ENCODE measurements at places on chromosomes 16 and 17.

DNA sequence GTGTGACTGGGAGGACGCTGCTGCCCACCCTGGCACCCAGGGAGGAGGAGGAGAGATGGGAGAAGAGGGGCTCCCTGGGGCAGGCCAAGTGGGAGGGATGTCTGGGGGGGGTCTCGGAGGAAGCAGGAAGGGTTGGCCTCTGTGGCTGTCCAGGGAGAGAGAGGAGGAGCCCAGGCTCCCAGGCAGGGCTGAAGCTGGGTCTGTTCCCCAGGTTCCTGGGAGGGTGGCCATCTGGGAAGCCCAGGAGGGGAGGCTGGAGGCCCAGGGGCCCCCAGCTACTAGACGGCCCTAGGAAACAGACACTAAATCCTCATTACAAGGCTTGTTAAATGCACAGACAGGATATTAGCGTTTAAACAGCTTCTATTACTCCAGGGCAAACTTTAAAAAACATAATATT, 139.8 kb downstream of the ENGASE start:
- no peak for DNase-seq

- DNase-seq, result no peak
These were observed 11.2 kb downstream of the KLHL10 start for GRCh38 chr17:41848788-41849187.

GRCh38 chr17:65785109-65785508, 223.7 kb upstream of the AXIN2 start:
- DNase-seq, result no peak

DNA sequence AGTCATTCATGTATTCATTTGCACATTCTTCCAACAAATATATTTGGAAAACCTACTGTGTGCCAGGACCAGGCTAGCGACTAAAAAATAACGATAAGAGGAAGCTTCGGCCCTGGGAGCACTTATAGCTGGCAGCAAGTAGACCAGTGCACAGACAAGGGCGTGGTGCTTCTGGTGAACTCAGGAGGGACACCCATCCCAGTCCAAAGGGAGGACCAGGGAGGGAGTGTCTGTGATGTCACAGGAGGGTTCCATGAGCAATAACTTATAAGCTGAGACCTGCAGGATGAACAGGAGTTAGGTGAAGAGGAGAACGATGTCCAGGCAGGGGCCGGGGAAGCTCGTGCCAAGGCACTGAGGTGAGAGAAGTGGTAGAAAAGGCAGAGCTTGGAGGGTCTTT, 17.4 kb upstream of the PHOSPHO1 start:
- DNase-seq, result no peak

DNA sequence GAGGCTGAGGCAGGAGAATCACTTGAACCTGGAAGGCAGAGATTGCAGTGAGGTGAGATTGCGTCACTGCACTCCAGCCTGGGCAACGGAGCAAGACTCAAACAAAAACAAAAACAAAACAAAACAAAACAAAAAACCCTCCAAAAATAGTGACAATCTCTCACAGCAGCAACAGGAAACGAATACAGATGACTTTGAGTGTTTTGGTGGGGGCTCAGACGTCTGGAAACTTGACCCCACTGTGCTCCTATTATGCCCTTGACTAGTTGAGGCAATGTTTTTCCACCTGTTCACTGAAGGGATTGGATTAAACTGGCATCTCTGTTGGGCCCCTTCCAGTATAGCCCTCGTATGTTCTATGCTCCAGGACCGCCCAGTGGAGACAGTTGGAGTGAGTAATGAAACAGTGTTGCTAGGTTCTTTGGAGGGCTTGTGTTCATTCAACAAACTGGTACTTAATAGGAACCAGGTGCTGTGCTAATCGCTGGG, 167.0 kb downstream of the UTP18 start:
- no peak for DNase-seq

DNA sequence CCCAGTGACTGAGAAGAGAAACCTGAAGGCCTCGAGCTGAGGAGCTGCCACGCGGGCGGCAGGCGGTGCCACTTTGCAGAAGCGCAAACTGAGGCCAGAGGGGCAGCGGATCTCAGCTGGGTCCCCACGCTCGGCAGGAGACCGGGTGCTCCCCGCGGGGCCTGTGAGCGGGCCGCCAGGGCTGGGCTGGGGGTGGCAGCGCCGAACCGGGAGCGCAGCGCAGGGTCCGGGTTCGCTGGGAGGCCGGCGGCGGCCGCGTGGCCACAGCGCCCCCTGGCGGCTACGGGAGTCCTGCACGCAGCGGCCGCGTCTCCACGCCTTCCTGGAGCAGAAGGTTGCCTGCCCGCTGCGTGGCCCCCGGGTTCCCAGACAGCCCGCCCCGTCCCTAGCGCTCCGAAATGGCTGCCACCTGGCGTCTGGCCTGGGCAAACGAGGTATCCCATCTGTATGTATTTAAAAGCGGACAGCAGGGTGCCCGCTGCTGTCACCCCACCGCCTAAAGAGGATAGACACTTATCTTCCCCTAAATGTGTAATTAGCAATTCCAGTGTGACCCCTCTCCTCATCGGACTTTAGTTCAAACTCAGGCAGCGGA, 96.1 kb upstream of the CDH5 start:
- peak; percentile 72 for DNase-seq

DNA sequence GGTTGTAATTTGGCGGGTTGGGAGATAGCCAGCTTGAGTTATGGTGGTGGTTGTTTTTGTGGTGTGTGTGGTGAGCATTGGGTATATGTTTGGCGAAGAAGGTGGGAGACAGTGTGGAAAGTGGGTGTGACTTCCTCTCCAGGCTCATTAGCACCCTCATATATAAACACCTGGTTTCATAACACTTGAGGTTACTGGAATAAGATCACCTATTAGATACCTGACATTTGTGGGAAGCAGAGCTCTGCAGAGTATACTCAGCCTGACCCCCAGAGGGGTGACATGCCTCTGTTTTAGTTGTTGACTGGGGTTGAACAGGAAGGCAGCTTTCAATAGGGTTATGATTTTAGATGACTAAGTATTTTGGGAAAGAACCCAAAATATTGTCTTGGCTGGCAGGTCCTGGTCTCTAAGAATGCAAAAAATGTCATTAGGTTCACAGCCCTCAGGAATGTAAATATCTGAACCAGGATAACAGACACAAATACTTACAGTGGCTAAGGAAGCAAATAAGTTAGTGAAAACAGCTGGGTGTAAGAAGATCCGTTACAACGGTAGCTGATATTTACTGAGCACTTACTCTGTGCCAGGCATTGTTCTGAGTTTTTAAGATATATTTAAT, 18.3 kb upstream of the EFCAB13 start:
- no peak for DNase-seq

DNA sequence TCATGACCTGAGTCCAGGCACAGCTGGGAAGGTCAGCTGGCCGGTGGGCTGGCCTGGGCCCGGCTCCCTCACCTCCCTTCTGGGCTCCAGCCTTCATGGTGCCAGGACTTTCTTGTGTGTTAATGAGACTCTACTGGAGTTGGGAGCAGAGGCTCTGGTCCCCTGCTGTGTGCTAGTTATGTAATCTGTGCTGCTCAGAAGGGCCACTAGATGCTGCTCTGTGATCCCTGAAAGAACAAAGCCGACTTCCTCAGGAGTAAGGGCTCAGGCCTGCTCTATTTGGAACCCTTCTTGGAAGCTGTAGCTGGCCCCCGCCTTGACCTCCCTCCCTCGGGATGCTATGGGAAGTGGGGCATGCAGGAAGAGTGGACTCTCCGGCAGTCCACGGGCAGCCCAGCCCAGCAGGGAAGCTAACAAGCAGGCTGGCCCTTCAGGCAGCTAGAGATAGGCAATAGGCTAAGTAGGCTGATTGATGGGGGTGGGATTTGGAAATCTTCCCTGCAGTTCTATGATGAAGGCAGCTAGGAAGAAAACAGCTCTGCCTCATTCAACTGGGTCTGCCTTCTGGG, 3.3 kb upstream of the CDK5R1 start:
- DNase-seq, result peak; percentile 62

GRCh38 chr17:45963889-45964288, 35.2 kb upstream of the STH start:
- DNase-seq, result no peak

DNA sequence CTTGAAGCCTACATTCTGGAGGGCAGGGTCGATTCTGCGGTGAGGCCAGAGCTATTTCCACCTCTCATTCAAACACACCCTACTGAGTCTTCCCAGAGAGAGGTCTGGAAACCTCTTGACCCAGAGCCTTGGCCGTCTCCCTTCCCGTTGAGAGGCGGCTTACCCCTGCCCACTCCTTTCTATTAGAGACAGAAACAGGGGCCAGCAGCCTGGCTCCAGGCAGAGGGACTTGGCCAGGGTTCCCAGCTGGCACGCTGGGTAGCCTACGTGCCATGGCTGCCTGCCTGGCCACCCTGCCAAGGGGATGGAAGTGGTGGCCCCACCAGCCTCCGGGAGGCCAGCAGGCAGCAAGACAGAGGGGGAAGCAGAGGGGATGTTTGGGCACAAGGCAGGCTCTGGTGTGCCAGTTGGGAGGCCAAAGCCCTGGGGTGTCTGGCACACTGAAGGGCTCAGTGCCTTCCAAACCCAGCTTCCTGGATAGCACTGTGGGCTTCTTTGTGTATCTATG, 6.0 kb downstream of the STAC2 start:
- DNase-seq, result no peak

DNA sequence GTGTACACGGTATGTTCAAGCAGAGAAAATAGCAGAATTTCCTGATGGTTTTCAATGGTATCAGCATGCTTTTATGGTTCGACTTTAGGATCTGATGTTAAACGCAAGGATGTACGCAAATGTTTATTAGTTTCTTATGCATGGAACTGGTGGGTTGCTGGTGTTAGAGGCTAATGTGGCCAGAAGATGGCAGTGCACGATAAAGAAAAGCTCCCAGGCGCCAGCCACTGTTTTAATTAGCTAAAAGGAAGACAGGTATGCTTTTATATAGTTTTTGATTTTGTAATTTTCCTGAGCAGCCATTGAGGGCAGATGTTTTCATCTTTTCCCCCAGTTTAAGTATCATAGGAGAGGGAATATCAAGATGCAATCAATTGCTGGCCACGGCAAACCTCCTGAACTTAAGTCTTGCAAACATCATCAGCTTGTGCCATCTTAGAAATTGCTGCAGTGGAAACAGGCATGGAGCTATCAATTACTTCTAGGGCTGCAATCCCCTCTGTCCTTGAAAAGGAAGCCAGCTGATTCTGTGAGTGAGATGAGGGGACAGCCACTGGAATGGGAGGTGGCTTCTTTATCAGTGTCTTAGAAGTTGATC, 648.5 kb upstream of the RBFOX1 start:
- peak; percentile 35 for DNase-seq

DNA sequence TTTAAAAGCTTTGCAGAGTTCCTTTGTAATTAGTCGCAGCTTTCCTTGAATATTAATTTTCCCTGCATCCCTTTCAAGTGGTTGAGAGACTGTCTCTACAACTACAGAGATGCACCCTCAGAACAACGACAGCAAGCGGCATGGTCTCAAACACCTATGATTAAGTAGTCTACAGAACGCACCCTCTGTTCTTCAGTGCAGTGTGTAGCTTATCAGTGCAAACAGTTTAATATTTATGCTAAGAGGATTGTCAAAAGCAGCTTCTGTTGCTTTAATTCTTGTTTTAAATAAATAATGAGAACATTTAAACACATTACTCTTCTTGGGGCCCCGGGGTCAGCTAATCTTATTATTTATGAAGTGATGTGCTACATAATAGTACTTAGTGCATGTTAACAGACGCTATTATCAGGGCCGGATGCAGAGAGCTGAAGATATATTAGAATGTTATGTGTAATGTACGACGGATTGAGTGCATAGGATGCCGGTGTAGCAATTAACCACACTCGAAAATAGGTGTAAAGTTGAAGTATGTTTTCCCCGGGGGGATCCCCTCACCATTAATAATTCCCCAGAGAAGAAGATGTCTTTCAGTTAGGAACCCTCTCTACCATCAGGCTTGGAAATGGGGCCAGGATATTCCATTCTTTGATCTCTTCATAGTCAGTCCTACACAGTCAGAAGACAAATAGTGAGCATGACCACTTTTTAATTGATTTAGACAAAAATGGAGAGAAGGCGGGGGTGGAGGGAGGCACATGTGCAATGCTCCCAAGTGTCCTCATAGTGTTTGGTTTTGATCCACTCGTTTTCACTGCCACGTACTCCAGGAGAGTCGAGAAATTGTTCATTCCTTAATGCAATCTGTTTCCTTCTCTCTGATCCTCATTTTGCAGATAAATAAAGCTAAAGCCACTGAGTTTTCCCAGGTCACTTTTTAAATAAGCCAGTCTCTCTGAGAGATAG, 176.3 kb downstream of the IRX3 start:
- no peak for DNase-seq

GRCh38 chr17:16975744-16976625, 4.1 kb upstream of the TNFRSF13B start:
- no peak for DNase-seq

DNA sequence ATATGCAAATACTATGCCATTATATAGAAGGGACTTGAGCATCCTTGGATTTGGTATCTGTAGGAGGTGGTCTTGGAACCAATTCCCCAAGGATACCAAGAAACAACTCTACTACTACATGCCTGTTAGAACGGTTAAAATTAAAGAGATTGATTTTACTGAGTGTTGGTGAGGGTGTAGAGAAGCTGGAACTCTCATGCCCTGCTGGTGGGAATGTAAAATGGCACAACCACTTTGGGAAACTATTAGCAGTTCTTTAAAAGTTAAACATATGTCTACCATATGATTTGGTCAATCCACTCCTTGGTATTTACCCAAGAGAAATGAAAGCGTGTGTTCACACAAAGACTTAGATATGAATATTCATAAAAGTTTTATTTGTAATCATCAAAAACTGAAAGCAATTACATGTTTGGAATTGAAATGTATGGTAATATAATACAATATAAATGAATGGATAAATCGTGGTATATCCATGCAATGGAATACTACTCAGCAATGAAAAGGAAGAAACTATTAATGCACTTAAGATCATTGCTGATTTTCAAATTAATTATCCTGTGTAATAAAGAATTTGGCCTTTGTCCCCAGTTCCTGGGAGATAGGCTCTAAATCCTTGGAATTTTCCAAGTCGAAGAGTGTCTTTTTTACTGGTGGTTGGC, 7.8 kb downstream of the MFSD6L start:
- DNase-seq, result no peak

DNA sequence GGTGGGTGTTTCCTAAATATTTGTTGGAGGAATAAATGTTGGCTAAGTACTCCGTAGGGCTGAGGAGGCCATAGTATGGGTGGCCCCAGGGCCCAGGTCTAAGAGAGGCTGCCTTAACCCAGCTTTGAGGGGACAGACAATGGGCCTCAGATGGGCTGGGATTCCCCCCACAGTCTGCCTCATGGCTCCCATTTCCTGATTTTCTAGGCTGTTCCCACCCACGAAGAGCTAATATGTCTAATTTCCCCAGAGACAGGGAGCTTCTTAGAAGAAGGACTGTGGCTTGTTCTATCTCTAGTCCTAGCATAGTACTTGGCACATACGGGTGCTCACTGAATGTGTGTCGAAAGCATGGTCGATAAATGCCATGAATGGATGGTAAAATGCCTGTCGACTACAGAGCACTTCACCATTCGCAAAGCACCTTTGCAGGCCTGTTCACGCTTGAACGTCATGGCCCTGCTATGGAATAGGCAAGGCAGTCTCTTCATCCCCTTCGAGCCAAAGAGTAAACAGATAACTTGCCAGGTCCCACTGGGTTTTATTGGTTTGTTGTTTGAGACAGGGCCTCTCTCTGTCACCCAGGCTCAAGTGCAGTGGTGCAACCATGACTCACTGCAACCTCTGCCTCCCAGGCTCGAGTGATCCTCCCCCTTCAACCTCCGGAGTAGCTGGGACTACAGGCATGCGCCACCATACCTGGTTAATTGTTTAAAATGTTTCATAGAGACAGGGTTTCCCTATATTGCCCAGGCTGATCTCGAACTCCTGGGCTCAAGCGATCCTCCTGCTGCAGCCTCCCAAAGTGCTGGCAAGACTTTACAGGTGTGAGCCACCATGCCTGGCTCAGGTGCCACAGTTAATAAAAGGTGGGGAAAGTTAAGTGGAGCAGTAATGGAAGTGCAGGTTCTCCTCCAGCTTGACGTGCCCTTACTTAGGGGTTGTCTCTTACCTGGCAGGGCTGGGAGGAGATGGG, 9.7 kb downstream of the CHAD start:
- DNase-seq, result no peak

Data from neuronal stem cell (in vitro differentiated cells).